T-helper 2 cell (primary cell): ENCODE measurements at places on chromosomes 5 and 9.

DNA sequence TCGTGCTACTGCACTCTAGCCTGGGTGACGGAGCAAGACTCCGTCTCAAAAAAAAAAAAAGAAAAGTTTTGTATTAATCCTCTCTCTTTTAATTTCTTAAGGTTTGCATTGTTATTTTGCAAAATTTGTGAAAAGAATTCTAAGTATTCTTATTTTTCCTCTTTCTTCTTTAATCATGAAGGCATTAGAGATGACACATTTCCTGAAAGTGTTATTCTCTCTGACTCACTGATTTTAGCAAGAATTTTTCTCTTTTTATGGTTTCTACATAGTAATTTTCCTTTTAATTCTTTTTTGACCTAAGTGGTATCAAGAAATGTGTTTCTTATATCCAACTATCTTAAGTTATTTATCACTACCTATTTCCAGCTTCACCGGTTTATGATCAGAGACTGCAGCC lies 78.0 kb downstream of the NSUN2 start:
- no peak for DNase-seq

- DNase-seq = no peak
Measured at GRCh38 chr9:37026931-37027581, 7.0 kb downstream of the PAX5 start.

DNA sequence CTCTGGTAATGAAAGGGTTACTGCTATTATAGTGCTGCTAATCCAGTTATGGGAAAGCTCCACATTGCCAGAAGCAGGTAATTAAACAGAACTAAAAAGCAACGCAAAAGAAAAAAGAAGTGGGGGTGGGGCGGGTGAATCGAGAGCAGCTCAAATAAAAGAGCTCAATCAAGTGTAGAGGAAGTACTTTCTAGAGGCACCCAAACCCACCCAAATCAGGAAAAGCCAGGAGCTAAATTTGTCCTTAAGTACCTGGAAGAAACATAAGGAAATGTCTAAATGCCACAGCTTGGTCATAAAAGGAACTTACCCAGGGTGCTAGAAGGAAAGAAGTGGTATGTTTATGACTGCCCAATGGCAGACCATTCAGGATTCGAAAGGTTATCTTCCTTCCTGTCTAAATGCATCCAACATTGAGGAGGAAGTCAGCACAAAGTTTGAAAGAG lies 2.4 kb upstream of the RNF145 start:
- no peak for DNase-seq

DNA sequence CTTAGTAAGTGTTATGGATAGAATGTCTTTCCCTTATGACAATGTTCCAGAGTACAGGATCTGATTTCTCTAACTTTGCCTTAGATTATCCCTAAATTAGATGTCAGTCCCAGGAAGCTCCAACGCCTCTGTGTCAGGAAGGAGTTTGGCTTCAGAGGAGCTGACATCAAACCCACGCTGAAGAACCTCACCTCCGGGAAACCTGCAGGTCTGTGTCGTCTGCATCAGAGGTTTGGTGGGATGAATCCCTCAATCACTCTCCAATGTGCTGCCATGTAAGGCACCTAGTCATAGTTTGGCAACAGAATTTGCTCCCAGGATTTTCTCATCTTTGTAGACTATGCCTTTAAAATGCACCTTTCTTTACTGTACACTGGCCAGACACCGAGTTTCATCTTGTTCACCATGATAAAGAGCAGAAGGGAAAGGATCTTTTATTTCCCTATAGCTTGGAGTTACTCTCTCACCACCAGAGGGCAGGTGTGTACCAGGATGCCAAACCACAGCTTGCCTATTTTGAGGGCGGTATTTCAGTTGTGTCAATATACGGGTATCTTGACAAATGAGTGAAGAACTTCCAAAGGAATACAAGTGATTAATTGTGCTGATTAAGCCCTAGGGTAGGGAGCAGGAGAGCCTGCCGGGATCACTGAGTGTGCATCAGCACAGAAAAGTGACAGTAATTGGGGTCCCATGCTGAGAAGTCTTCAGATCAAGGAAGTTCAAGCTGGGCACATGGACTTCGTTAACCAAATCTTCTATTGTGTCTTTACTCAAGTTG lies 23.4 kb downstream of the MINAR2 start:
- no peak for DNase-seq

- no peak for DNase-seq
Measured at GRCh38 chr9:38083858-38084555, 15.0 kb upstream of the SHB start.

GRCh38 chr5:179793468-179794139 lies at the start of gene LTC4S:
TSS of gene LTC4S (plus strand) at chr5:179793986. CDS start at chr5:179794081, 95 bp downstream.
- peak; percentile 76 for DNase-seq
